ENCODE measurements at places on chromosomes 2 and 18. TPM values are rescaled to one million over a fixed set of nuclear protein-coding genes. Genes with fewer than 3 reads are reported as not detected.

TFPI gene
- 93.9 TPM for total RNA-seq

GALNT5 gene
- 73.6 TPM for total RNA-seq

RSAD2 gene
- not detected for total RNA-seq

POLR1B gene
- 22.8 TPM for total RNA-seq

EVX2 gene
- not detected for total RNA-seq

POTEJ gene
- total RNA-seq = not detected

CTLA4 gene
- total RNA-seq = not detected

CRYGD gene
- total RNA-seq = not detected

SKA1 gene
- total RNA-seq = 13.9 TPM

HS6ST1 gene
- total RNA-seq = 29.9 TPM

ZEB2 gene
- total RNA-seq = 50.9 TPM

GRCh38 chr2:127844973-127845372, 13.0 kb downstream of the POLR2D start:
- DNase-seq = no peak

DNA sequence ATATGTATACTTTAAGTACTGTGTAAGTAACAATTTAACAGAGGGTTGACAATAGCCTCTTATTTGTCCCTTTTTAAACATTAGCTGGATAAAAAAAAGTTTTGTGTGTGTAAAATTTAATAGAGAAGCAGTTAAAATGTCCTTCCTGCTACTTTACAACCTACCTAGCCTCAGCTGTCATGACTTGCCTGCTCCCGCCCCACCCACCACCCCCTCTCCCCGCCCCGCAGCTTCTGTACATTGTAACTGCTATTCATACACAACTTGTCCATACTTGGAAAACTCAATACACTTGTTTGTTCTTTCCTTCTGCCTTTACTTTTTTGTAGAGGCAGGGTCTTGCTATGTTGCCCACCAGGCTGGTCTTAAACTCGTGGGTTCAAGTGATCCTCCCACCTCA, 19.5 kb downstream of the RELCH start:
- DNase-seq = no peak

DNA sequence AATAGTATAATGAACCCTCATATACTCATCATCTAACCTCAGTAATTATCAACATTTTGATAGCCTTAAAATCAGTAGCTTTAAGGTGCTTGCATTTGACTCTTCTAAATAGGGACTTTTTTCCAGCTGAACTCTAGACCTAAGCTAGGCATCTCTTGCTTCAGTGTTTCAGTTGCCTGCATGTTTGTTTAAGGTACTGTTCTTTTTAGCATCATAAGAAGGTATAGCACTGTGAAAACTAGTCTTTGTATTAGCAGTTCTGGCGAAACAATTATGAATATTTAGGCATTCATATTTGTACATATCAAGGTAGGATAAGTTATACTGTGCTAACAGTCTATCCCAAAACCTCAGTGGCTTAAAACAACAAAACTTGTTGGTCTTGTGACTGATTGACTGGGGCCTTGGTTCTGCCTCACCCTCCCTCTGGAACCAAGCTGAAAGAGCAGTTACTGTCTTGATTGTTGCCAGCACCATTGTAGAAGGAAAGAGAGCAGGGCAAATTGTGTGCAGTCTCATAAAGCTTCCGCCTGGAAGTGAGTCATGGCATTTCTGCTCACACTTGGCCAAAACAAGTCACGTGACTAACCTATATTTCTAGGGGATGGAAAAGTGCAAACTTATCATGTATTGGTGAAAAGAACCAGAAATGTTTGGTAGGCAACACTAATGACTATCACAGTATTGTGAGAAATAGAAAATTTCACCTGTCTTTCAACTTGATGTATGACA, 24.3 kb downstream of the GALNT1 start:
- peak; percentile 43 for DNase-seq

- DNase-seq = peak; percentile 59
Measured at GRCh38 chr18:22559414-22560274, 141.9 kb upstream of the CTAGE1 start.

GRCh38 chr2:240579771-240580614, 6.5 kb upstream of the CAPN10 start:
- DNase-seq = peak; percentile 89

GRCh38 chr2:178363252-178363651, 87.7 kb downstream of the PRKRA start:
- DNase-seq = peak; percentile 83

- peak; percentile 22 for DNase-seq
Measured at GRCh38 chr2:147045113-147045512, 799.7 kb upstream of the ACVR2A start.

- DNase-seq = no peak
Measured at GRCh38 chr2:169172151-169172735, 102.9 kb downstream of the DHRS9 start.

DNA sequence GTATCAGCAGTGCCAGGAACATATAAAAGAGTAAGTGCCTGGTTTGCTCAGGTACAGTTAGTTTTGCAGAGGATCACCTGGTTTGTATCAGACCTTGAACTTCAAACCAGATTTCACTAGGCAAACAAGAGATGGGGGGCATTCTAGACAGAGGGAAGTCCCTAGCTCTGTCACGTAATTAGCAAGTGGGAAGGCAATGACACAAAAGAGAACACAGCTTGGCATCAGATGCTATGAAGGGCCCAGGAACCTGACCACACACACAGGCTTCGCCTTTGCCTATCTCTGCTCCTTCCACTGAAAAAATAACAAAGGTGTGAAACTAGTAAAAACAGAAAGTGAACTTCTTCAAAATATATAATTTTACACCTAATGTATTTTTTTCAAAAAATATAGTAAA, 62.6 kb downstream of the CERKL start:
- no peak for DNase-seq

GRCh38 chr2:201130524-201131186, 14.7 kb downstream of the CFLAR start:
- DNase-seq = peak; percentile 91

- DNase-seq = no peak
Measured at GRCh38 chr18:41933778-41934177, 21.3 kb upstream of the PIK3C3 start.

DNA sequence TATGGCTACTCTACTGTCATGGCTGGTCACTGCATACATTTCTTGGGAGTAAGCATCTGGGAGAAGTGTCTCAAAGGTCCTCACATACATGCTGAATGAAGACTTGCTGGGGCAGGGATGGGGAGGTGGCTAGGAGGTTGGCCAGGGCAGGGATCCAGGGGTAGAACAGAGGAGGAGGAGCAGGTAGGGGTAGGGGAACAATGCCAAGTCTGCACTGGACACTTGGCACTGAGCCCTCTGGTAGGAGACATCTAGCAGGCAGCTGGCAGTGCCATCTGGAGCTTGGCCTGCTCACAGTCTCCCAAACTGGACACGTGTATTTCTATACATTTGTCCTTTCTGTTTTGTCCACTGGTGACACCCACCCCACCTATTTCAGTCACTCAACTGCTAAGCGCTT, 62.7 kb upstream of the REV1 start:
- no peak for DNase-seq

GRCh38 chr2:140643761-140644187, 1487.0 kb downstream of the LRP1B start:
- DNase-seq = peak; percentile 53

GRCh38 chr2:68946117-68946516, 6.6 kb downstream of the GKN2 start:
- no peak for DNase-seq

GRCh38 chr2:42238644-42239288, 69.6 kb downstream of the EML4 start:
- no peak for DNase-seq

DNA sequence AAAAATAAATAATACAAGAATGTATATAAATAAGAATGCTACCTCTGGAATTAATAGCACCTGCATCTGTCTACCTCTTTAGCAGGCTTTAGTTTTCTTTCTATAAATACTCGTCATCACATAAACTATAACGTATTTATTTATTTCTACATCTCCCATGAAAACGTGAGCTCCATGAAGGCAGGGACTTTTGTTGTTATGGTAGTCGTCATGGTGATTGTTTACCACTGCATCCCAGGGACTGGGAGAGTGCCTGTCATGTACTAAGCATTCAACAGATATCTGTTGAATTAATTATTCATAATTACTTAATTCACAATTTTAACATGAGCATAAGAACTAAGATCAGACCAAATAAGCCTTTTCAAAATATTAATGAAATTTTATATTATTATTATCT, 386.6 kb downstream of the NRXN1 start:
- no peak for DNase-seq

DNA sequence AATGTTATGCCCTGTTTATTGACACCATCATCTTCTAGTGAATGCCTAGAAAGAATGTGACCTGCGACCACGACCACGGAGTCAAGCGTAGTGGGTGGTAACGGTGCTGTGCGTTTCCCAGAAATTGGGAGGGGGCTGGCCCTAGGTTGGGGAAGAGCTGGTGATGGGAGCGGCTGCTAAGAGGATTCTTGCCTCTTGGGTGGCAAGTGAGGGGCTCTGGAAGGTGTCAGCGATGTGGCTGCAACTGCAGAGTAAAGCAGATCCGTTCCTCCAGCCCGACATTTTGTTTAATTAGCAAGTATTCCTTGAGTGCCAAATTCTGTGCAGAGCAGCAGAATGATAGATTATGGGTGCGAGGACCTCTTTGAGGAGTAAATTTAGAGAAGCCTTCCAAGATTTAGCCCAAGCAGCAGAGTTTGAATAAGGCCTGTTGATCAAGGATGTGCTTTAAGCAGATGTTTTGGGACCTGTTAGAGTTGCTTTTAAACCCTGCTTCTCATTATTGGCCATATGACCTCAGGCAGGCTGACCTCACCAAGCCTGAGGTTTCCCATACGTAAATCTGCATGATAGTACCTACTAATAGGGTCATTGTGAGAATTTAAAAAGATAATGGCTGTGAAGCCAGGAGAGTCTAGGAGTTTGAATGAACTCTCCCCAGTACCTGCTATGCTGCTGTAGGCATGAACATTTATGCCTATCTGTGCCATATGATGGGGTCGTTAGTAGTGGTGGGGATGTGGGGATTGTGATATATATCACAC, 287.7 kb downstream of the PTGR3 start:
- no peak for DNase-seq

GRCh38 chr2:186349508-186349907, 136.6 kb upstream of the ZC3H15 start:
- peak; percentile 90 for DNase-seq

DNA sequence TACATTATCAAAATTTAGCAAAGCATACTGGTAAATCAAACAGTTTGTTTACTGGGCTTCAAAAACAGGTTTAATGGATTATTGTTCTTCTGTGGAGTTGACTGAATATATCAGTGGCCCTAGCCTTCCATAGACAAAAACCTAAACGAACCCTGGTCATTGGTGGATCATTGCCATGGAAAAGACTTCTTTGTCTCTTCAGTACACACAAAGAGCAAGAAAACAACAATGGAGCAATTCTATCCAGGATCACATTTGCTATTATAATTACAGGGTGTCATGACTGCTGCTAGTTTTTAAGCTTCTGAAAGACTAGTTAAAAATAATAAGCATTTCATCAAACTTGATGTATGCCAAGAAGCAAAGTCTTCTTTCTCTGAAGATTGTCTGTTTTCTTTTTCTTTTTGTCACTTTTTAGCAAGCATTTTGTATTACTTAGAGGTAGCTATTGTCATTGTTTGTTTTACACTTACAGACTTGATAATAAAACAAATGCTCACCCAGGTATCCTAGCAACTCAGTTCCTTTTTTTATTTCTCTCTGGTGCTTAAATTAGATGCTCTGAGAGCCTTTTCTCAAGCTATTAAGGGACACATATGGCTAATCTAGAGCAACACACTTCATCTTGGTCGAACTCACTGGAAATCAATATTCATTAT, 1228.7 kb upstream of the DDX18 start:
- DNase-seq = no peak

Data from IMR-90 (cell line).